ENCODE measurements at places on chromosomes 16 and 17.

DNA sequence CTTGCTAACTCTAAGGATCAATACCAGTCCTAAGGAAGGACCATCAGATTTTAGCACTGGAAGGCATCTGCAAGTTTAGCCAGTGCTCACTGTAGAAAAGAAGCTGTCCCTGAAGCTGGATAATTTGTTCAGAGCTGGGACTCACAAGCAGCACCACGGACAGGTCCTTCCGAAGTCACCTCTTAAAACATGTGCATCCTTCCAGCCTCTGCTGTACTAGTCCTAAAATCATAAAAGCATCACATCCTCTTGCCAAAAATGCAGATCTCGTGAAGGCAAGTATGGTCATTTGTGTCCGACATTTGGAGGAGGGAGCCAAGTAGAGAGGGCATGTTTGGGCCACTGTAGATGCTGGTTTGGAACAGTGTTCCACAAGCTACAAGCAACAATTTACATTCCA is 506.9 kb downstream of the RBFOX1 start:
- DNase-seq: no peak

- no peak for DNase-seq
These were observed 4.5 kb upstream of the FOXL1 start for GRCh38 chr16:86573646-86574508.

- DNase-seq: no peak
These were observed 380.4 kb upstream of the CCL2 start for GRCh38 chr17:33874617-33875060.

DNA sequence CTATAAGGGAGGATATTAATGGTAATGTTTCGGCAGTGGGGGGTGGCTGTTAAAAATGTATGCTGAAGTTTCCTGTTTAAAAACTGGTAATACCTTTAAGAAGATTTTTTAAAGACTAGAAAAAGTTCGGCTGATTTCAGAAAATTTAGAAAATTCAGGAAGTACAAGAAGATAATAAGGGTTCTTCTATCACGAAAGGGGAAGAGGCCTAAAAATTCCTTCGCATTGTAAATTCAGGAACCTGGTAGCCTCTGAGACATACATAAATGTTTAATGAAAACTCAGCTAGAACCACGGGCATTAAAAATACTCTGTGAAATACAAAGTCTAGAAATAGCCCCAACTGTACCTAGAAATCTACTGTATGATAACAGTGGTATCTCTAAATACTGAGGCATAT is 181.2 kb downstream of the PARN start:
- DNase-seq: no peak

DNA sequence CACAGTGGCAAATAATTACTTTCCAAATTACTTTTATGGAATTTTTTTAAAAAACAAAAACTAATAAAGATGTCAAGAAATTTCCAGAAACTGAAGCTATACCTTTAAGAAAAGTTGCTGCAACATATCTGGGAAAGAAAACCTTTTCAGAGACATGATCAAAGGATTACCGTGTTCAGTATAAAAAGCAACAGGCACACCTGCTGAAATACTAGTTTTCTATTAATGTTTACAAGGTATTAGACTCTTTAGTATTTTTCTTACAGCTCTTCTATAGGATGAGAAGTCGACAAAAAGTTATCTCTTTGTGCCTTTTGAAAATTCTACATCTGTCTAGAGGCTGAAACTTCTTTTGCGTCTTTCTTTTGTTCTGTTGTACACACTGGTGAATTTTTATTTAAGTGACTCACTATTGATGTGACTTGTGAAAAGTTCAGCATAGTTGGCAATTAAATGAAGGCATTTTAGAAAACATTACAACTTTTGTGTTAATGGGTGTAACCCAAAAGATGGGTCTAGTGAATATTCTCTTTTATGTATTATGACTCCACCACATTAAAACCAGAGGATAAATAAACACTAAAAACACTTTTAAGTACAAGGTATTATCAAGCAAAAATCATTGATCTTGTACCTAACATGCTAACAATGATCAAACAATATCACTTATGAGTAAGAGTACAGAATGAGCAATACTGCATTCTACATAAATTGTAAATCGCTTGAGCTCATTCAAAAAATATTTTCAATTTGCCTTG is 23.8 kb downstream of the NACA2 start:
- no peak for DNase-seq

DNA sequence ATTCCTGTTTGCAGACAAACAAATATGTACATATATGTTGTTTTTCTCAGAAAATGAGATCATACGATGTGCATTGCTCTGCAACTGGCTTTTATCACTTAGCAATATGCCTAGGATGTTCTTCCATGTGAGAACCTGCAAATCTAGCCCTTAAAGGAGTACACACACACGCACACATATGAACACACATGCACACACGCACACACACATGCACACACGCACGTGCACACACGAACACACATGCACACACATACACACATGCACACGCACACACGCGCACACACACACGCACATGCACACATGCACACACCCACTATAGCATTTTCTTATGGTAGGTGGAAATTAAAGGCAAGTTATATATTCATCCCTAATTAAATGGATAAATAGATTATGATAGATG is 8.1 kb upstream of the OR2C1 start:
- DNase-seq: no peak

- no peak for DNase-seq
These were observed 2.2 kb upstream of the UBE2Z start for GRCh38 chr17:48905987-48906515.

GRCh38 chr16:87445486-87445885 is 47.3 kb downstream of the ZCCHC14 start:
- DNase-seq: no peak

DNA sequence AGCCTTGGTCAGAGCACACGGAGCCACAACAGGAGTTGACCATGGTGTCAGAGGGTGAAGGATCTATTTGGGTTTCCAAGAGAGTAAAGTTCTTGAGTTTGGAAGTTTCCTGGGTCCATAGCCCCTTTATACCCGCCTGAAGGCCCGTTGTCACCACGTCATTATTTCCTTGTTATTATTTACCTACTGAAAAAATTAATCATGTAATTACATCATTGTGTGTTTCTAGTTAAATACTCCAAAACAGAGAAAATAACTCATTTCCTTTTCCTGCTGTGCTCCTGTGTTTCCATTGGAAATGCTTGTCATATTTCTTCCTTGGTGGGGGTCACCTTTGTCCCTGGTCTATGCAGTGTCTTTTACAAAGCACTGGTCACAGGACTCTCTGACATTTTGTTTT is at the start of gene KRTAP4-8:
Gene KRTAP4-8, minus strand, starts transcription at position 101 of the 400 bp plus-strand sequence. Its CDS starts 58 bp downstream, at position 43.
- DNase-seq: no peak

DNA sequence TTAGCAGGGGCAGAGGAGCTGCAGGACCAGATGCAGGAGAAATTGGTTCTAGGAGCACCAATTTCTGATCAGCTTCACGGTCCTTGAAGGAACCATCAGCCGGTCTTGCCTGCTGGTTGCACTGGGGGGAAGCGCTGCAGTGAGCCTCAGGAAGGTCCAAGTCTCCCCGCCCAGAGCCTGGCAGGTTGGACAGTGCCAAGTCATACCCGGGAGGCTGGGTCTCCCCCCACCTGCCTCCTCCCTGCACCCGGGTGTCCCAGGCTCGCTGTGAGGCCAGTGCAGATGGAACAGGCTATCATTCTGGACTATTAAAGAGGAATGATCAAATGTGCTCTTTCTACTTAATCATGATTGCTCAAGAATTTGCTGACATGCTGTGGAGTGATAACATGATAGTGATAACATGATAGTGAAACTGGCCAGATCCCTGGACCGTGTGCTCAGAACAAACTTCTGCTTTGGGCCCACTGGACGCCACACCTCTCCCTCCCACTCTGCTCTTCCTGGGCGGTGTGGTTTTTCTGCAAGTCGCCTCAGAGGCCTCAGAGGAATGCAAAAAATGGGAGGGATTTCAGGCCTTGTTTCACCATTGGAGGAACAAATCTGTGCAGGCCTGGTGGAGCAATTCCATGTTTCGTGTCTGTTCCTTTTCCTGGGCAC is 236.0 kb downstream of the IRF8 start:
- no peak for DNase-seq

GRCh38 chr16:81752876-81753227 is 26.2 kb upstream of the PLCG2 start:
- no peak for DNase-seq

- no peak for DNase-seq
These were observed 4.9 kb downstream of the HIC1 start for GRCh38 chr17:2059547-2060384.

DNA sequence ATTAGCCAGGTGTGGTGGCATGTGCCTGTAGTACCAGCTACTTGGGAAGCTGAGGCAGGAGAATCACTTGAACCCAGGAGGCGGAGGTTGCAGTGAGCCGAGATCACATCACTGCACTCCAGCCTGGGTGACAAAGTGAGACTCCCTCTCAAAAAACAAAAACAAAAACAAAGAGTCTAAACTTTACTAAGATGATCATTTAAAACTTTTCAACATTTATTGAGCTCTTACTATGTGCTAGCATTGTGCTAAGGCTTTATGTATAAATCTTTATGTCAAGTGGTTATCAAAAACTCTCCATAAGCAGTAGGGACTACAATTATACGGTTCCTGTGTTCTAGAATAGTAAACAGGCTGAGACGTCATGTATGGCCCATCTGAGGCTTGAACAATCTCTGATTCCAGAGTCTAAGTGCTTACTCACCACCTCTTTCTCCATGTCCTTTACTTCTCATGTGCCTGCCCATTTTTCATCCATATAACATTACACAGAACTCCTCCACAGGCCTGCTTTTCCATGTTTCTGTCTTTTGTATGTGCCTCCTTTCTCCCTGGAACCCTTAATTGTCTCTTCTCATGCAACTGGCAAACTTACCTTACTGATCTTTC is 66.7 kb downstream of the NUP88 start:
- no peak for DNase-seq

GRCh38 chr17:40555296-40556190 is 9.7 kb downstream of the CCR7 start:
- DNase-seq: no peak

- DNase-seq: no peak
These were observed 134.9 kb downstream of the SOCS1 start for GRCh38 chr16:11121083-11121608.

DNA sequence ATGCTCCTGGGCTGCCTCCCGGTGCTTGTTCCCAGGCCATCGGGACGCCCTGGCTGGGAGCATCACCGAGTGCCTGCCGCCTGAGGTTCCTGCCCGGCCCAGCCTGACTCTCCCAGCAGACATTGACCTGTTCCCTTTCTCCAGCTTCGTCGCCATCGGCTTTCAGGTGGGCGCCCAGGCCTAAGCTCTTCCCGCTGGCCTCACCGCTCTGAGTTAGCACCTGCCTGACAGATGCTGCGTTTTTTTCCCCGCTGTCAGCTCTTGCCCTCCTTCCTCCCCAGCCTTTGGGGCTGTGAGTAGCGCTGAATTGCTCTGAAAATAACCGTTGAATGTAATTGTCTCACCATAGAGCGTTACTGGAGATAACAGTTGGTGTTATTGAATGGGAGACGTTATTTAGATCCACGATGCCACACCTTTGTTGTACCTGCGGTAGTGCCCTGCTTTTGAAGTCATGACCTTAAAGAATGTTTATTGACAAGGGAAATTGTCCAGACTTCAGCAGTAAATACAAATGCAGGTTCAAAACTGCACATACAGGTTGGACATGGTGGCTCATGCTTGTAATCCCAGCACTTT is 21.3 kb upstream of the SMIM5 start:
- no peak for DNase-seq

DNA sequence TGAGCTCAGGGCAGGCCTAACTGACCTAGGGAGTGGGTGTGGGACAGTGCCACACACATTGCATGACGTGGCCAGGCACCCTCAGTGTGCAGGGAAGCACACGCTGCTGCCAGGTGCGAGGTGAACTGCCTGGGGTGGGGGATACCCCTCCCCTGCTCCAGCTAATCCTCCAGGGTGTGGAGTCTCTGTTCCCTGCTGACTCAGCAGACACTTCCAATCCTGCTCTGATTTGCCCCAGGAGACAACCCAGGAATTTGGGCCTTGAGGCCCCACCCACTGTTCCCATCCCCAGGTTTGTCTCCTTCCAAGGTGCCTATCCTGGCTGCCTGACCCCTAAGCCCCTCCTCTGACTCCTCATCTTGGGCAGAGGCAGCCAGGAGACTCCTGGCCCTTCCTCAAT is 10.7 kb downstream of the DLX3 start:
- DNase-seq: no peak

DNA sequence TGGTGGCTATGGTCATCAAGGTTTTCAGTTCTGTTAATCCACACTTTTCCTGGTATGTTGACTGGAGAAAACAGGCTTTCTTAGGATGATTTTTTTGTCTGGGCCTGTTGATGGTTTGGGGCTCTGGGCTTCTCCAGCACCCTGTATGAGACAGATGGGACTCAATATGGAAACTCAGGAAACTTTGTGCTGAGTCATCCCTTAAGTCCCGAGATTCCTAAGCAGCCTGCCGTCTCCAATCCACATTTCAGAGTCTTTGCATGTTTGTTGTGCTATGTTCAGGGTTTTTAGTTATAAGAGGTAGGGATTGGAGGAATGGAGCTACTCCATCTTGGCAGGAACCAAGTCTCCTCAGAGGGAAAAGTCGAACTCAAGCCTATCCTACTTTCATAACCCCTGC is 253.3 kb upstream of the FOXF1 start:
- DNase-seq: no peak

DNA sequence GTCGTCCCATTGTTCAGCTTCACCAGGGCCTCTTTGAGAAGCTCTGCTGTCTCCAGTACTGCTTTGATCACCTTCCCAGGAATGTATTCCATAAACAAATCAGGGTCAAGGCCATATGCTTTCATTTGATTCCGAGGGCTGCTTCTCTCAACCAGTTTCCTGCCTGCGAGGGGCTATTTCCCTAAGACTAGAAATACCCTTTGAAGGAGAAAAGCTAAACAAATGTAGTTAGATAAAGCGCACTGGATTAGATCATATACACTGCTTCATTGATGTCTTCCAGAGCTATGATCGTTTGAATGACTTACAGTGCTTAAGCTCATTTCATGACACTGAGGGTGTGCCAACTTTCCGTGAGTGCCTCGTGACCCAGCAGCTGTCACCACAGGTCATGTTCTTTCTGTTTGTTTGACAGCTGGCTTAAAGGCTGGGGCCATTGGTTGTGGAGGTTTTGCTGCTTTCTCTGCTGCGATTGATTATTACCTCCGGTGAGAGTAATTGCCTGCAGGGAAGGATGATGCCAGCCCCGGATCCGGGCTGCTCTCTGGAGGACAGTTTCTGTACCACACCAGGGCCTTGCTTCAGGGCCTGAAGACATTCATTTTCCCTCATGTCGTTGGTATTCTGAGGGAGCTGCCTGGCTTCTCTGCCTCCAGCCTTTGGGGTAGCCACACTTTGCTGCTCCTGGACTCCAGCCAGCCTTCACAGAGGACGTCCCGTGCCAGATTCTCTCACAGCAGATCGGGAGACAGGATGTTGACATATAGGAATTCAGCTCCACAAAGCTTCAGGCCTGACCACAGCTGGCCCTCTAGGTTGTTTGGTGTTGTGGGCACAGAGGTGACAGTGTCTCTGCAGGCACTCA is 3.9 kb downstream of the TIMM22 start:
- no peak for DNase-seq

GRCh38 chr17:73546114-73546513 is 98.1 kb downstream of the SDK2 start:
- DNase-seq: no peak

GRCh38 chr16:11370084-11370931 is 25.0 kb downstream of the RMI2 start:
- DNase-seq: no peak

GRCh38 chr17:73393381-73393780 is 81.6 kb upstream of the CDC42EP4 start:
- no peak for DNase-seq

Measured in amniotic stem cell (primary cell).